HEK293T (cell line): ENCODE measurements at places on chromosomes 6 and 20.
A peak's percentile ranks its signal among the peaks of the same experiment; 100 is the strongest.

- DNase-seq, result no peak
These were observed 127.9 kb downstream of the COL19A1 start for GRCh38 chr6:69994251-69994650.

GRCh38 chr6:163301726-163302635 lies 112.5 kb upstream of the QKI start:
- no peak for DNase-seq

- DNase-seq, result no peak
These were observed 45.6 kb downstream of the EDN1 start for GRCh38 chr6:12335717-12336116.

GRCh38 chr6:36131511-36132245 lies 1.4 kb downstream of the MAPK13 start:
- DNase-seq, result no peak

GRCh38 chr20:21519136-21519584 lies 5.3 kb upstream of the NKX2-2 start:
- no peak for DNase-seq

- peak; percentile 16 for DNase-seq
These were observed 1.1 kb downstream of the SOX4 start for GRCh38 chr6:21594416-21595281.

GRCh38 chr6:105791583-105792318 lies 294.4 kb upstream of the PRDM1 start:
- no peak for DNase-seq

DNA sequence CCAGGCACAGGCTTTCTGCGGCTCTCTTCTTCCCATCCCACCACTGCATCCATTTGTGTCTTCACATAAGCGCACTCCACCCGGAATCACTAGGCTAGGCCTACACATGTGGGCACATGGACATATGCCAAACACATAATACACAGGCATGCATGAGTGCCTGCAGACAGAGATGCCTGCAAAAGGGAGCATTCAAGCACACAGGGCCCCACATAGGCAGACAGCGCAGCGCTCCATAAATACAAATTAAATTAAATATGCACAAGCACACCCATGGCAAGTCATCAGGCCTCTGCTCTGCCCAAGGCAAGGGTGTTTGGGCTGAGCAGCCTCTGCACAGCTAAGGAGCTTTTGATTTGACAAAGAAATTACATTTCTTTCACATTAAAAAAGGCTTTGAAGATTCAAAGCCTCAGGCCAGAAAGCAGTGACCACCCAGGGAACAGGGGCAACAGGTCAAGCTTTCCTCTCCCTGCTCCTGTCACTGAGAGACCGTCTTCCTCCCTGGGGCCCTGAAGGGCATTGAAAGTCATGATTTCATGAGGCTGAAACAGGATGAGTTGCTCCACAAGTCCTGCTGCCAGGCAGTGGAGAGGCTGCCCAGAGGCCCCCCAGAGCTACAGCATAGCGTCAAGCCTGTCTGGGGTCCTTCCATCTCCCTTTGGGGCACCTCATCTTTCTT lies 134.2 kb upstream of the LRFN2 start:
- no peak for DNase-seq

- DNase-seq, result peak; percentile 33
These were observed 703 bp downstream of the EPHA7 start for GRCh38 chr6:93418408-93419303.

- no peak for DNase-seq
These were observed 17.1 kb upstream of the ERVFRD-1 start for GRCh38 chr6:11128608-11129007.

GRCh38 chr6:162854228-162854627 lies 126.5 kb downstream of the PACRG start:
- DNase-seq, result no peak

- DNase-seq, result no peak
These were observed 302.6 kb upstream of the ARID1B start for GRCh38 chr6:156474507-156475120.

GRCh38 chr6:13278164-13278563 lies 50.2 kb downstream of the TBC1D7 start:
- peak; percentile 24 for DNase-seq

DNA sequence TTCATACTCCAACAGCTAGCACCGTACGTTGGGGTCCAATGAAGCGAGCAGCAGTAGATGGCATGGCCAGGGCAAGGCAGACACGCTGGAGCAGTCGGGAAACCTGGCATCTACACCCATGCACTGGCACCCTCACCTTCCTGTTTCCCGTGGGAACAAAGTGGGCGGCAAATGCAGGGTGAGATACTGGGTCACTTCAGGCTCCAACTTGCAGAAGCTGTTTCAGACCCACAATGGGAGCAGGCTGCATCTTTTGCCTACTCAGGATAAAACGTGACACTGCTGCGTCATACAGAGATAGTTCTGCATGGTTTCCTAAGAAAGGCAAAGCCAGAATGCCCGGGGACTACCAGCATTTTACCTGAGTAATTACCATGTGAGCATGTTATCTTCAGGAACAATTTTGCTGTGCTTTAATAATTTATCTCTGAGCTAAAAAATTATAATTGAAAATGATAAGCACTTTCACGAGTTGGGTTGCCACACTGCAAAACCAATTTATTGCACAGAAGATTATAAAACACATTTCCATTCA lies 10.9 kb upstream of the CD93 start:
- DNase-seq, result no peak

DNA sequence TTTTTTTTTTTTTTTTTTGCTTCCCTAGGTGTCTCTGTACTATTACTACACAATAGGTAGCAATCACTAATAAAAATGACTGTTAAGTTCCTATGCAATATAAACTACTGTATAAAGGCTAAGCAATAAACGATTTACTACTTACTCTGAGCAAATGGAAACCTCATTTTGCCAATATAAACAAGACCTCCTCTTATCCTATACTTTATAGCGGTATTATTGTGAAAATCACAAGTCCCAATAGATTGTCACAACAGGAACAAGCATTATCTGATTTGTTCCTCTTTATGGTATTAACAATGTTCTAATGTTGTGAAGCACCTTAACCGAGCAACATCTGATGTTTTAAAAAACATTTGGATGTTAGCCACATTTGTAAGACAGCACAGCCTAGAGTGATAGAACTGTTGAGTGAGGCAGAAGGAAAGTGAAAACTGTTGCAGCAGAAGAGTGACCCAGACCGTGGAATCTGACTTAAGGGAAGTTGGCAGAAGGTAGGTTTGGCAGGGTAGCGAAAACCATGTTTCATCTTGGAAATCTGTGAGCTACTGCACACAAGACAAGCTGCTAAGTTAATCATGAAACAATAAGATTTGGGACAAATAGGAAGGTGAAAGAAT lies 94.2 kb downstream of the MYLK4 start:
- DNase-seq, result no peak

- DNase-seq, result no peak
These were observed 1382.4 kb upstream of the ADGRB3 start for GRCh38 chr6:67252663-67253062.

GRCh38 chr6:130282234-130282995 lies 59.7 kb upstream of the SAMD3 start:
- DNase-seq, result peak; percentile 9

DNA sequence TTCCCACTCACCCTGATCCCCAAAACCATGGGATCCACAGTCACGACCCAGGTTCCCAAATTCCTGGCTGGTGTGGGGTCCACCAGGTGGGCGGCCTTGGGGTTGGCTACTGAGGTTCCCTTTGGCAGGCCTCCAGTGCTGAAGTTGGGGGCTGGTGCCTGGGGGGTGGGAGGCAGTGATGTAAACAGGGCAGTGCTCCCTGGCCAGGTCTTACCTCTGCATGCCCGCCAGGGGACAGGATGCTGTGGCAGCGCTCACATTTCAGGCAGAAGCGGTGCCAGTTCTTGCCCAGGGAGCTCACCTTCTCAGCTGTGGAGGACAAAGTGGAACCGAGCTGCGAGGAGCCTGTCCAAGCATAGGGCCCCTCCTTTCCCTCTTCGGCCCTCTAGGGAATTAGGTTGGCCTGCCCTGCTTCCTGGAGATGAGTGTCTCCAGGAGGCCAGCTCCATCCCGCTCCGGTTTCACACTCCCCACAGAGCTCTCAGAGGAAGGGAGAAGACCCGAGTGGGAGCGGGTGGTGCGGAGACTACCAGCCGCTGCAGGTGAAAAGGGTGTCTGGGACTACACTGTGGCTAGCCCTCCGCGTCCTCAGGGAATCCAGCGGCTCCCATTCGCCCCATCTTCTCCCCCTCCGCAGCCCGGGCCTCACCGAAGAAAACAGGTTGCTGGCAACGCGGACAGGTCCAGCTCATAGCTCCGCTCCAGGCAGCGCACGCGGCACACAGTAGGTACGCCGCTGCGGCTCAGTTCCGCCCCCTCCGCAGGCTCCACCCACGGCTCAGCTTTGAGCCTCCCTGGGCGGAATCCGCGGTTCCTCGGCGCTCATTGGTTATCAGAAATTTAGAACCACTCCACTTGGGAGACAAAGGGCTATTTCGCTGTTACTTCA lies at the start of gene CRIP3:
Gene CRIP3 (minus strand): TSS at position 726 of the 889 bp plus-strand sequence. CDS start 34 bp downstream, at position 692.
- DNase-seq, result no peak

DNA sequence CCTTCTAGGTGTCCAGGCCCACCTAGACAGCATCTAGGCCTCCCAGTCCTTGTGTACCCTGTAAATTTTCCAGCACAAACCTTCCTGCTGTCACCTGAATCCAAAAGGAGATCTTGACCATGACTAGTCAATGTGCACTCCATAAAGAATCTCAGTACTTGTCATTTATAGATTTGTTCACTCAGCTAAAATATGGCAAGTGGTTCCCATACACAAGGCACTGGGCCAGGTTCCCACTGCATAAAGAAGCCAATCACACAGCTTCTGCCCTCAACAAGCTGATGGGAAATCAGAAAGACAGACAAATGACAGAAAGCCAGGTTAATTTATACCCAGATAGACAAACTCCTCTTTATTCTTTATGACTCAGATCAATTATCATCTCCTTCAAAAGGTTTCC lies 526.8 kb downstream of the CD83 start:
- no peak for DNase-seq

GRCh38 chr6:73285674-73286283 lies 22.8 kb upstream of the KHDC1 start:
- DNase-seq, result peak; percentile 44

DNA sequence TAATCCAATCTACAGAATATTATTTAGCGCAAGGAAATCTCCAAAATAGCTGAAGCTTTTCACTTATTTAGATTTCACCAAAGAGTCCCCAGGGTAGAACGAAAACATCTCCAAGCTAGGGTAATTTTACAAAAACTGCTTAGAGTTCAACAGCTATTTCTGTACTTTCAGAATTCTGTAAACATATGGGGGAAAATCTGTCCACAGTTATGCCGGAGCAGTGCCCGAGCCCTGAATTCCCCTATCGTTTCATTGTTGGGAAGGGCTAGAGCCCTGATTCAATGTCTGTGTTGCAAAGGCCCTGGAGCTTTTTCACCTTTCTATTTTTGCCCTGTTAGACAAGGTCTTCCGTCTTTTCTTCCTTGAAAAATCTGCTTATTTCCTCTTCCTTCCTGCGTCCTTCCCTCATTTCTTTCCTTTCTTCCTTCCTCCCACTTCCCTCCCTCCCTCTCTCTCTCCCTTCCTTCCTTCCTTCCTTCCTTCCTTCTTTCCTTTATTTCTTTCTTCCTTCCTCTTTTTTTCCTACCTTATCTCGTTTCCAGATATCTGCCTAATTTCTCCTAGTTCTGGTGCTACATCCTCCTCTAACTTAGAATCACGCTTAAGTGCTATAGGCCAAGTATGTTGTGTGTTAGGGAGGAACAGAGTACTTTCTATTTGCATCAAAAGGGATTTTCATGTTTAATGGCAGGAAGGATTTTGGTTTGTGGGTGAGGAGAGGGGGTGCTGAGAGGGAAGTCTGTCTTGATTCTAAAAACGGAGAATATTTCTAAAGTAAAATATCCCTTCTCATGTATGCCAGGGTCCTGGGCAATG lies 122.5 kb upstream of the BMP2 start:
- no peak for DNase-seq

- DNase-seq, result no peak
These were observed 111.2 kb upstream of the HIVEP1 start for GRCh38 chr6:11900662-11901598.

- no peak for DNase-seq
These were observed 62.8 kb upstream of the CTNNBL1 start for GRCh38 chr20:37630993-37631392.

GRCh38 chr6:75609639-75610590 lies 8.2 kb downstream of the SENP6 start:
- DNase-seq, result no peak

GRCh38 chr20:4490606-4491280 lies 231.0 kb upstream of the PRND start:
- no peak for DNase-seq

- DNase-seq, result peak; percentile 9
These were observed 899.0 kb downstream of the TFAP2A start for GRCh38 chr6:9515633-9516606.

- DNase-seq, result no peak
These were observed 45.4 kb downstream of the SSR1 start for GRCh38 chr6:7267466-7268091.

DNA sequence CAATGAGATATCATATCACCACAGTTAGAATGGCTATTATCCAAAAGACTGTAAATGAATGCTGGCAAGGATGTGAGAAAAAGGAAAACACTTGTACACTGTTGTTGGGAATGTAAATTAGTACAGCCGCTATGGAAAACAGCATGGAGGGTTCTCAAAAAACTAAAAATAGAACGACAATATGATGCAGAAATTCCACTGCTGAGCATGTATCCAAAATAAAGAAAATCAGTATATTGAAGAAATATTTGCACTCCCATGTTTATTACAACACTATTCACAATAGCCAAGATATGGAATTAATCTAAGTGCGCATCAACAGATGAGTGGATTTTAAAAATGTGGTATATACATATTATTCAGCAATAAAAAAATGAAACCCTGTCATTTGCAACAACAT lies 898.9 kb upstream of the MAN1A1 start:
- no peak for DNase-seq

- DNase-seq, result no peak
These were observed 169.7 kb downstream of the ATXN1 start for GRCh38 chr6:16591396-16592222.

- DNase-seq, result no peak
These were observed 56.4 kb downstream of the FOXF2 start for GRCh38 chr6:1445650-1446330.

DNA sequence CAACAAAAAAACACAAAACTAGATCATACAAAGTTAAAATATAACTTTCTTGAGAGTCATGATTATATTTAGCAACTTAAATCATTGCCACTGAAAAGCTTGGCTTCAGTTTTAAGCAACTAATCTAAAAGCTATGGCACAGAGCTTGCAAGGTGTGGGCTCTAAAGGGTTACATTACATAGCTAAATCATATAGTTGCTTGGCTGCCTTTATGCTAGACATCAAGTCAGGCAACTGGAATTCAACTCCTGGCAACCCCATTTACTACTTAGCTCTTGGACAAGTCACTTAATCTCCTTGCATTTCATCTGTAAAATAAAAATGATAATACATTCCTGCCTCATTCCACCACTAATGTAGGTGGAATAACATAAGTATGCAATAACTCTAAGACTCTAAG lies 40.9 kb upstream of the GCM1 start:
- no peak for DNase-seq
